NCI-H526 (cell line): ENCODE measurements at places on chromosomes 2 and 18.

DNA sequence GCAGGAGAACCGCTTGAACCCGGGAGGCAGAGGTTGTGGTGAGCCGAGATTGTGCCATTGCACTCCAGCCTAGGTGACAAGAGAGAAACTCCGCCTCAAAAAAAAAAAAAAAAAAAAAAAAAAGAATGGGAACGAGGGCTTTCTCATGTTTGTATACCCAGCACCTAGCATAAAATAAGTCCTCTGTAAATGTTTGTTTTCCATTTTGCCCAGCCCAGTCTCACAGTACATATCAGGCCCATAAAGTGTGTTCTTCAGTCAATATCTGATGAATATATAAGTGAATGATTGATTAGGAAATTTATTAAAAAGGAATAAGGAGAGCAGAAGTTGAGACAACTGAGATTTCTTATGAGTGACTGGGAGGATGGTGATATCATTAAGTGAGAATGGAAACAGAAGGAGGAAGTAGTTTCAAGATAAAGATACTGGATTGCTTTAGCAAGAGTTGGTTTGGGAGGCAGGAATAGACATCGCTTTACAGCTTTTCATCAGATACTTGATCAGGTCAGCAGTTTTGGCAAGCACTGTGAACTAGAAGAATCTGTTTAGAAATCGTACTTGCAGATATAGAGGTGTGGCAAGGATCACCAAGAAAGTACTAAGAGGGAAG is 327.5 kb downstream of the KIAA1328 start:
- DNase-seq: no peak

- no peak for DNase-seq
These were observed 221.0 kb upstream of the OSR1 start for GRCh38 chr2:19579461-19579860.

DNA sequence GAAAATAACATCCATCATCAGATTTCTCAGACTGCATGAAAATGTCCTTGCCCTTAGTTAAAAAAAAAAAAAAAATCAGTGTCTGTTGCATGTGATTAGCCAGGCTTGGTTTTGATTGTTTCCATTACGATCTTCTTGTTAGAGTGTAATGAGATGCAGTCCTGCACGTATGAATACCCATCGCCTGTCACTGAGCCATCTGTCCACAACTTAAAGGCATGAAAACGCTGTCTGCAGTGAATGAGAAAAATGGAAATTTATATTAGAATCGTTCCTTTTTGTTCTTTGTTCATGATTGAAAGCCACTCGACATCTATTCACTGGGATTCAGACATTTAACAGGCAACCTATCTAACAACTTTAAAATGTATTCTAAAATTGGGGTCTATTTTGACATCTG is 521.7 kb upstream of the SPHKAP start:
- no peak for DNase-seq

- DNase-seq: no peak
These were observed 104.8 kb upstream of the SLC8A1 start for GRCh38 chr2:40556739-40557138.

DNA sequence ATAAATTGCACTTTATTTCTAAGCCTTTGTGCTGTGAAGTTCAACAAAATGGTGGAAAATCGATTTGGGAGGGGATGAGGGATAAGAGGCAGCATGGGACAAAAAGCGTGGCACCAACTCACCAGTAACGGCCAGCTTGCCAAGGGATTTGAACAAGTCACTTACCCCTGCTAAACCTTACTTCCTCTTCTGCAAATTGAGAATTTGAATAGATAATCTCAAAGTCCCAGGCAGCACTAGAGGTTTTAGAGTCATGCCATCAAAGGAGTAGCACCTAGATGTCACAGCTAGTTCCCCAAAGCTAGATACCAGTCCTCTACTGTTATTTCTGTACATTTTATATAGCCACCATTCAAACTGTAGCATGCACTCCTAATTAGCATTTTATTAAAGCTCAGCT is 83.7 kb upstream of the VRK2 start:
- peak; percentile 8 for DNase-seq

- no peak for DNase-seq
These were observed 99.0 kb upstream of the MCFD2 start for GRCh38 chr2:47014564-47015051.

GRCh38 chr2:48694149-48694548 is 61.4 kb downstream of the LHCGR start:
- peak; percentile 90 for DNase-seq

DNA sequence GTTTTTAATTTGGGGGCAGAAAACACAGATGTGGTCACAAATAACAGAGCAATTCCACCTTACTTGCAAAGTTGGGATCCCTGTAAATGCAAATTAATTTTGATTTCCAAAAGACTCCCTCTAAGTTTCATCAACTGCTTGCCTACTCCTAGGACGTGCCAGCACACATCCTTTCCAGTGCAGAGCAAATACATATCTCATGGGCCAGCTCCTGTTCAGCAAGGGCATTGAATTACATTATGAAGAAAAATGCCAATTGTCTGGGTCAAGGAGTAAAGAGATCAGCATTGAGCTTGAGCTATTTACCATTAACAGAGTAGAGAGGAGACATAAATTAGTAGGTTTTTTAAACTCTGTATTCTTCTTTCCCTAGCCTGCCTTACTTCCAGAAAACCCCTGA is 18.8 kb downstream of the PID1 start:
- DNase-seq: no peak

- DNase-seq: no peak
These were observed 70.3 kb downstream of the ASXL2 start for GRCh38 chr2:25808006-25808383.

GRCh38 chr18:60935041-60935910 is 398.0 kb upstream of the CDH20 start:
- no peak for DNase-seq

DNA sequence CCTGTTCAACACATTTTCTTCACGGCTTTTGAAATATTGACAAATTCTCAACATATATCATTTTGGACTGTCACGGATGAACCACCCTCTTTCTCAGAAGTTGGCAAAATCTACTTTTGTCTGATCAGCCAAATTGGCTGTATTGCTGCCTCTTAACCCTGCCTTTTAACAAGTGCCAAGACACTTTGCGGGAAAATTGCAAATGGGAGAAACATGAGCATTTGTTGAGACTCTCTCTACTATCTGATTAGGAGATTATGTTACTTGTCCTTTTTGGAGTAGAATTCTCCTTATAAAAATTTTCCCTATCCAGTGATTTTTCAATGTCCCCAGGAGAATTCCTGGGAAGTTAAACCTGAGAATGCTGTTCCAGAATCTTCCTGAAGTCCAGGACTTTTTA is 256.2 kb upstream of the ZSWIM2 start:
- DNase-seq: no peak

GRCh38 chr18:48412339-48412929 is 3.3 kb upstream of the ZBTB7C start:
- peak; percentile 62 for DNase-seq

DNA sequence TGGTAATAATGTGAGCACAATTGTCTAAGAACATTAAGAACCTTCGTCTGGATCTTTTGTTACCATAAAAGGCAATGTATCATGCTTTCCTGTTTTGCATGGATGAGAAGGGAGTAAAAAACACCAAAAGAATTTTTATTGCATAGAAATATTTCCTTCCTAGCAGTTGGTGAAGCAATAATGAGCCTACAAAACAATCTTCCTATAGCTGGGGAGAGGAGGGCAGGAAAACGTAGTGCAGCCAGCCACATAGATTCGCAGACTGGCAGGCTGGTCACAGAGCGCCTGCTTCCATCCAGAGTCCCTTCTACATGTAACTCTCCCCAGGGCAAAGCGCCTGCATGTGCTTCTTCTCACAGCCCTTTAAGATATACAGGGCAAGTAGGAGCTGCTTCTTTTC is 190.4 kb downstream of the BABAM2 start:
- no peak for DNase-seq

GRCh38 chr2:219474285-219475060 is 24.2 kb upstream of the GMPPA start:
- no peak for DNase-seq

DNA sequence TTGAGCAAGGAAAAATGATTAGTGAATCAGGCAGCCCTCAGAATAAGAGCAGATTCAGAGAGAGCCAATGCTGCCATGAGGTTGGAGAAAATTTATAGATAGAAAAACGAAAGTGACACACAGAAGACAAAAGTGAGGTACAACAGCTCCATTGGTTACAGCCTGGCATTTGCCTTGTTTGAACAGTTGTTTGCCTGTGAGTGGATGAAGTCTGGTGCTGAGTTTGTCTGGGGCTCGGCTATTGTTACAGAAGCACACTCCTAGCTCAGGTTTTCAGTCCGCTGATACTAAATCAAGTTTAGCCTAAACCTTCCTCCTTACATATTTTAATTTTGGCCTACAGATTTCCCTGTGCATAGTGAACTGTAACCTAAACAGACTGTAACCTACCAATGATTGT is 387.8 kb upstream of the RAB12 start:
- DNase-seq: no peak

GRCh38 chr2:128636802-128637147 is 318.1 kb upstream of the HS6ST1 start:
- no peak for DNase-seq

DNA sequence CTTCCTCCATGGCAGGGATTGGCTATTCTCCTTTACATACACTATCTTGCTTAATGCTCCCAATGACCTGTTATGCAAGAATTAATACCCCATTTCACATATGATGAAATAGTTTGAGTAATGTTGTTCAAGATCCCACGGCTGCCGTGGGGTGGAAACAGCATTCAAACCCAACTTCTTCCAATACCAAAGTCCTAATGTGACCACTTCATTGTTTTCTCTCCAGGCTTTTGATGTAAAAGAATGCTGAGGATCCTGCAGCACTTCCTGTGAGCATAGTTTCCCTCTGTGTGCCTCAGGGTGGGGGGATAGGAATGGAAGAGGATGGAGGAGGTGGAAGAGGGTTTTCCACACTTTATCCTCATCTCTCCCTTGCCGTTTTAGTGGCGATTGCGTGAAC is 199.4 kb downstream of the IRS1 start:
- DNase-seq: no peak

DNA sequence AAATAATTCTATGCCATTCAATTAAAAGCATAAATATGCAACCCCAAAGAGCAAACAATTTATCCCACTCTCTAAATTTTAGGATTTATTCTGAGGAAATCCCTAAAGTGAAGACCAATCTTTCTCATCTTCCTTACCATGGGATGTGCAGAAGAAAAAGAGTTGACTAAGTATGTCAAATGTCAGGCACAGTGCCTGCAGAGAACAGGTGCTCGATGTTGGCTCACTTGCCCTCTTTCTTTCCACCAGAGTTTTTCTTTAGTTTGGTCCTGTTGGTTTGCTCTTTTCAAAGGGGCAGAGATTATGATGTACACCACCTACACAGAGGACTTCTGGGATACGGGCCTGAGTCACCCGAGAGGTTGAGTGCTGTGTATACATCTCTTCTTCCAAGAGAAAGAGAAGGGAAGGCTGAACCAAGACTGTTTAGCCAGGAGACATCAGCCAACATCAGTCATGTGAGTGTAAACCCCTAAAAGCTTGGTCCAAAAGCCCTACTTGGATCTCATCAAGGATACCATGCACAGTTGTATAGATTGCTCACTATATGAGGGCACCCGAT is 51.7 kb downstream of the SUMO1 start:
- DNase-seq: no peak

DNA sequence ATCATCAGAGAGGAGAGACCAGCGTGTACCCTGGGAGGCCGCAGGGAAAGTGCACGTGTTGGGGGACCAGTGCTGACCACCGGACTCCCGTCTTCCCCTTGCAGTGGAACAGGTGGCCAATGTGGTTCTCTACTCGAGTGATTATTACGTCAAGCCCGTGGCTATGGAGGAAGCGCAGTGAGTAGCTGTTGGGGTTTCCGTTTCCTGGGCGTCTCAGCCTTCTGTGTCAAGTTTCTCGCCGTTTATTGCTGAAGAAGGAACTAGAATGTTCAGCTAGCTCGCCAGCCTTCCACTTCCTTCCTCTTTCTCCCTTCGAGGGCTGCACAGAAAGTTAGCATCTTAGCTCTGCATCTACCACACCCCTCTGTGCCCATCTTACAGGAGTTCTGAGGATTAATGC is 22.8 kb upstream of the DGKD start:
- no peak for DNase-seq

DNA sequence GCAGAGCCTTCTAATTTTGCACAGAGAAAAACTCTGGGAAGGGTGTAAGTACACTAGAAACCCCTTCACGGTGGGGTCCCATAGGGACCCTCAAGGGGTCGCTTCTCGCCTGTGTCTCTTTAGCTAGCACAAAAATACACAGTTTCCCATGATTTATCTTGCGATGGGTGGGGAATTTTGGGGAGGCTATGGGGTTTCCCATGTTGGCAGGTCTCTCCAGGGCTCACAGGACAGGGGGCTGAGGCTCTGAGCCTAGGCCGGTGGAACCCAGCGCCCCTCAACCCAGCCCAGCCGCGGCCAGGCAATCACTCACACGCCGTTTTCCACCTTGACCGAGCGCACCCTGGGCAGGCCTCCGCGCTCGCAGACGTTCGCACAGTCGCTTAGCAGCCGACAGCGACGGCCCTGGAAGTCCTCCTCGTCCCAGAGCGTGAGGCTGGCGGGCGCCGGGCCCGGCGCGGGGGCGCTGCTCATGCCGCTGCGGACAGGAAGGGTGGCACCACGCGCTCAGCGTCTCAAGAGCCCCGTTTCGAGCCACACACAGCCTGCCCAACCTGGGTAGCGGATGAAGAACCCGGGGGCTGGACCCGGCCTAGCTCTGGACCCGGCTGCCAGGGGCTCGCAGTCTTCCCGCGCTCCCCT is 398 bp downstream of the CRYBA2 start:
- peak; percentile 72 for DNase-seq

- no peak for DNase-seq
These were observed 70.6 kb downstream of the MGAT5 start for GRCh38 chr2:134324430-134324829.

- peak; percentile 57 for DNase-seq
These were observed 97.9 kb upstream of the DLX2 start for GRCh38 chr2:172200495-172201085.

DNA sequence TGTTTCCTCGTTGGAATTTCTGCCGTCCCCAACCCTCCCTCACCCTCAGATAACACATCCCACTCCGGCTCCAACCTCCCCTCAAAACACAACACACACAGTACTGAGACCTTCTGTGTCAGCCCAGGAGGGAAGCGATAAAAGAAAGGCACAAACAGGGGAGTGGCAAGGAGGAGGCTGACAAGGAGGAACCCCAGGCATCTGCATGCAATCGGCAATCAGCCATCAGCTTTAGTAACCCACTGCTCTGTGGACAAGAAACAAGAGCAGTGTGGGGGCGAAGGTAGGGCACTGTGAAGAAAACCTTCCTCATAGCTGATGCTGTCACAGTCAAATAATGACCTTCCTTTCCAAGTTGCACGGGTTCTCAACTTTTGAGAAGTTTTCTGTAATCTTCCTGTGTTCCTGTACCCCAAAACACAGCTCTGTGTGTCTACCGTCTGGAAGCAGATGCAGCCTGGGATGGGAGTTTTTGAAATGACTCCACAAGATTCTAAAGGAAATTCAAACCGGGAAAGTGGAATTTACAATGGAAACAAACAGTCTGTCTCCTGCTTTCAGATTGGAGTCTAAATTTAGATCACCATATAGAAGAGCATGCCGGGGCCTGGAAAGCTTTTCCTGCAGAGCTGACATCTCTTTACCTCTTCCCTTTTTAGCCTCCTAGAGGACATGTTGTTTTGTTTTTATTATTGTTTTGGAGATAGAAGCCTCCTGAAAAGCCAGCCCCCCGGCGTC is 16.4 kb upstream of the LPIN2 start:
- DNase-seq: no peak
